CD4-positive, CD25-positive, alpha-beta regulatory T cell (primary cell): ENCODE measurements at places on chromosomes 7 and 10.

- H3K27ac ChIP-seq = no peak overlapping the region
- H3K4me3 ChIP-seq = no peak overlapping the region
- H3K27me3 ChIP-seq = no peaks in the 10 kb centered on the region
- no peaks in the 10 kb centered on the region for H3K36me3 ChIP-seq
Observed at GRCh38 chr7:30923009-30923773, 11.5 kb downstream of the AQP1 start.

DNA sequence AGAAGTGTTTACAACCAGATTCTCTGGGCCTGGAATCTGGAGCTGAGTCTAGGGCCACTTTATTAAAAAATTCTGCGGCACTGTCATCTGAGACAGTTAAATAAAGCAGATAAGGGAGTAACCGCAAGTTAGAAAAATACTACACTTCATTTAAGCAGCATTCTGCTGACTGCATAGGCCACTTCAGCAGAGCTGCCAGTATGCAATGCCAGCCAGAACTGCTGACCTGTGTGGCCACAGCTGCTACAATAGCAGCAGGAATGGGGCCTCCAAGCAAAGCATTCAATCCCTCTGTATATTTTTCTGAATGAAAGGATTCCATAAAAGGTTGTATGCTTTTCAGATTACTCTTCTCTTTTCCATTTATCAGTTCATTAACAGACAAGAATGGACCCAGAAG is 136.0 kb downstream of the COL28A1 start:
- H3K27ac ChIP-seq = no peak overlapping the region
- no peaks in the 10 kb centered on the region for H3K36me3 ChIP-seq
- H3K4me1 ChIP-seq = no peaks in the 10 kb centered on the region
- DNase-seq = no peak

GRCh38 chr7:1815051-1815481 is 145.0 kb downstream of the ELFN1 start:
- no peak overlapping the region for H3K27ac ChIP-seq
- no peak overlapping the region for H3K4me3 ChIP-seq
- DNase-seq = no peak
- H3K36me3 ChIP-seq = peaks cover 5% of the 10 kb centered on the region
- no peaks in the 10 kb centered on the region for H3K4me1 ChIP-seq

GRCh38 chr10:108005627-108006026 is 841.1 kb upstream of the SORCS1 start:
- no peaks in the 10 kb centered on the region for H3K36me3 ChIP-seq
- H3K4me3 ChIP-seq = no peak overlapping the region
- H3K4me1 ChIP-seq = no peaks in the 10 kb centered on the region
- H3K27ac ChIP-seq = no peak overlapping the region

- H3K36me3 ChIP-seq = no peaks in the 10 kb centered on the region
- H3K4me1 ChIP-seq = no peaks in the 10 kb centered on the region
- no peak overlapping the region for H3K4me3 ChIP-seq
Observed at GRCh38 chr10:57983281-57983791, 284.4 kb downstream of the IPMK start.

DNA sequence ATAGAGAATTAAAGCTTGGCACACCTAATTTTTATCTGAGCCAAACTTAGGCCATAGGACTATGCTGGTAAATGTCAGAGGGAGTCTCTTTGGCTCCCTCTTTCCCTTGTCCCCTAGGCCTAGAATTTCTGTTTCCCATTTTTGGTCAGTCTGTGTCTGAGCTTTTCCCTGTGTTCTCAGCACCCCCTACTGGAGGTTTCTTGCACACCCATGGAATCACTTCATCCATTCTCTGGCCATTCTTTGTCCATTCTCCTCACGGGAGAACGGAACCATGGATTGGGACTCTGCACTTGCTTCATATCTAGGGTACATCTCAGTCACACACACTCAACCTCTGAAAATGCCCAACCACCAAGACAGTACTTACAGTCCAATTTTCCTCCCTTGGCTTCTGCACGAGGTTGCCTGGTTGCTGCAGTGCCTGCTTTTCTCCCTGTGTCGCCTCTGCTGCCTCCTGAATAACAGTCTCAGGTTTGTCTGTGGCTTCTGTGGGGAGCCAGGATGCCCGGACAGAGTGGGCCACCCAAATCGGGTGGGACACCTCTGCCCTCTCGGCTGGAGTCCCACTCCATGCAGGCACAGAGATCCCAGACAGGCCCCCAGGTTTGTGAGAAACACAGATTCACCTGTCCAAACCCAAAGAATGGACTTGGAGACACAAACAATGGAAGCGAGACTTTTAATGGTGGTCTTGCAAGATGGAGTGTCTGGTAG is 35.1 kb upstream of the DNAH11 start:
- H3K4me3 ChIP-seq = no peak overlapping the region
- no peak overlapping the region for H3K27ac ChIP-seq
- DNase-seq = no peak
- H3K36me3 ChIP-seq = peaks cover 80% of the 10 kb centered on the region
- H3K4me1 ChIP-seq = no peaks in the 10 kb centered on the region
- no peaks in the 10 kb centered on the region for H3K27me3 ChIP-seq

DNA sequence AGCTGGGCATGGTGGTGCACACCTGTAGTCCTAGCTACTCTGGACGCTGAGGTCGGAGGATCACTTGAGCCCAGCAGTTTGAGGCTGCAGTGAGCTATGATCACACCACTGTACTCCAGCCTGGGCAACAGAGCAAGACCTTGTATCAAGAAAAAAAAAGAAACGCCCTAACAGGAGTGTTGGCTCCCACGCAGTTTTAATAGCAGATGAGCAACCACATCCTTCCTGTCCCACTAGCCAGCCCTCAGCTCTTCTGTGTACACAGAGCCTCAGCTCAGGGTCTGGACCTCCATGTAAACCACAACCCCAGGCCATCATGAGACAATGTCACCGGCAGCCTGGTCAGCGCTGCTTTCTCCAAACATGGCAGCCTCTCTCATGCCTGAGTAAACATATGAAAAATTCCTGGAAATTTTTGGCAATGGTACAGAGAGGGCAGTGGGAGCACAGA is 108.2 kb downstream of the PIP4K2A start:
- H3K4me3 ChIP-seq = peak overlapping the region; percentile 63
- H3K4me1 ChIP-seq = peaks cover 91% of the 10 kb centered on the region
- peak overlapping the region; percentile 69 for H3K27ac ChIP-seq
- H3K27me3 ChIP-seq = no peaks in the 10 kb centered on the region
- H3K36me3 ChIP-seq = peaks cover 35% of the 10 kb centered on the region
